ENCODE measurements at places on chromosomes 2 and 18.

DNA sequence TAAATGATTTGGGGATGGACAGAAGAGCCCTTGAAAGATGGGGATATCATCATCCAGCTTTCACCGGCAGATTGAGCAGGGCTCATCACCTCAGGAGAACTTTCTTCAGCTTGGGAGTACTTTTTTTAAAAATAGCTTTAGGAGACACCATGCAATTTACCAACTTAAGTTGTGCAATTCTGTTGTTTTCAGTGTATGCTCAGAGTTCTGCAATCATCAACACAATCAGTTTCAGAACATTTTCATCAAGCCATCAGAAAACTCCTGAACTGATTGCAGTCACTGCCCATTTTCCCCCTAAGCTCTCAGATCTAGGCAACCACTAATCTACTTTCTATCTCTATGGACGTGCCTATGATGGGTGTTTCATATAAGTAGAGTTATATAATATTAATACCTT is 117.7 kb downstream of the CRIM1 start:
- no peak for DNase-seq

DNA sequence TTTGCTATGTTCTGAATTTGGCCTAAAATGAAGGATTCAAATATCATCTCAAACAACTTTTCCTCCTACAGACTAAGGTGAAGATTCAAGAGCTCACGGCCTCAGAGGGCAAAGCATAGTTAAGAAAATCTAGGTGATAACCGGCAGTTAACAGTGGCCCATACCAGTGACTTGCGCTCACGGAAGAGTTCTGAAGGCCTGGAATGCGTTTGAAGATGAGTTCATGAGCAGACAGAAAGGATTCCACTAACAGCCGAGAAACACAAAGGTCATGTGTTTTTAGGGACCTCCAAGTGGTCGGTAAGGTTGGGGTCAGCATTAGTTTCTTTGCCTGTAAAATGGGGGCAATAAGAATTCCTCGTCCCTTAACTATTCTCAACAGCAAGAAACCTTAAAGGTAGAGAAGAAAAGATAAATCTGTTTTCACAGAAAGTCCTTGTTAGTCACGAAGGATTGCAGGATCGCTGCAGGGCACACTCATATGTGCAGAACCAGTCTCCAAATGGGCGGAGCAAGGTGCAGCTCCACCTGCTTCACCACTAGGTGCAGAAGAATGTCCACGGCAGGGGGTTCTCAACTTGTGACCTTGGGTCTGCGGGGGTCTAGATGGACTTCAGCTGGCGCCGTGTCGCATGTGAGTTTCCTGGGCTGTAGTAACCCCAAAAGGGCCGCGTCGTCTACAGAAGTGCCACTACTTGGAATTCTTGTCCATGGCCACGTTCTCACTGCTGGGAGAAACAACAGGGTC is 708 bp upstream of the RPIA start:
- DNase-seq, result peak; percentile 44

GRCh38 chr2:196328088-196328680 is 156.8 kb upstream of the STK17B start:
- no peak for DNase-seq

GRCh38 chr2:163888591-163888990 is 152.8 kb upstream of the FIGN start:
- no peak for DNase-seq

DNA sequence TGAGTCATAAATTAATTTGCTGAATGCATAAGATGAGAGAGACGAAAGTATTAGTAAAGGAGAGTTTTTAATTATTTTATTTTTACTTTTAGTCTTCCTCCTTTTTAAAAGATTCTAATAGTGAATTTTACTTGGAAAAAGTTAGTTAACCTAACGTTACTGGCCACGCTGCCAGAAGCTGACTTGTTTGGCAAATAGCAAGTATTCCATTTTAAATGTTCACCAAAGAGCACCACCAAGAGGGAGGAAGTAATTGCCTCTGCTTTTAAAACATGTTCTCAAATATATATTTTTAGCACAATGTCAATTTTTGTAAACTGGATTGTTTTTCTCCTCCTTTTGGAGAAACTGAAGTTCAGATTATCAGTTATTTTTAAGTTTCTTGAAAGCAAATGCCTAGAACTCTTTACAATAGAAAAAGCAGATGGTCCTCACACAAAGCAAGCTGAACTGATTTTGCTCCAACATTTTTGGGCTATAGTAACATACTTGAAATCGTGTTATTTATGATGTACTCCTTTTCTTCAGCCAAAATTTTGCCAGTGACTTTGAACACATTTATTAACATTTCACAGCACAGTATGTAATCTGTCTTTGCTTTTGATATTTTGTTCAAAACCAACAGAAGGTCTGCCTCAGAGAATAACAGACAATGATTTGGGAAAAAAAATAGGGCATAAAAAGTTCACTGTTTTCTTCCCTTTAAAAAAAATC is 1311.0 kb upstream of the FAM98A start:
- DNase-seq, result no peak

DNA sequence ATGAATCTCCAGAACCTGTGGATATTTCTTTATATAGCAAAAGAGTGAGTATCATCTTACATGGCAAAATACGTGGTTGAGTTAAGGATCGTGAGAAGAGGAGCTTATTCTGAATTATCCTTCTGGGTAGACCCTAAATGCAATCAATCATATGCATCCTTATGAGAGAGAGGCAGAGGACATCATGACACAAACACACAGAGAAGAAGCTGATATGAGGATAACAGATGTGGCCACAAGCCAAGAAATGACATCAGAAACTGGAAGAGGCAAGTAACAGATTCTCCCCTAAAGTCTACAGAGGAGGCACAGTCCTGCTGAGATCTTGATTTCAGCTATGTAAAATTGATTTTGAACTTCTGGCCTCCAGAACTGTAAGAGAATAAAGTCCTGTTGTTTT is 730.2 kb upstream of the ZNF804A start:
- DNase-seq, result no peak

DNA sequence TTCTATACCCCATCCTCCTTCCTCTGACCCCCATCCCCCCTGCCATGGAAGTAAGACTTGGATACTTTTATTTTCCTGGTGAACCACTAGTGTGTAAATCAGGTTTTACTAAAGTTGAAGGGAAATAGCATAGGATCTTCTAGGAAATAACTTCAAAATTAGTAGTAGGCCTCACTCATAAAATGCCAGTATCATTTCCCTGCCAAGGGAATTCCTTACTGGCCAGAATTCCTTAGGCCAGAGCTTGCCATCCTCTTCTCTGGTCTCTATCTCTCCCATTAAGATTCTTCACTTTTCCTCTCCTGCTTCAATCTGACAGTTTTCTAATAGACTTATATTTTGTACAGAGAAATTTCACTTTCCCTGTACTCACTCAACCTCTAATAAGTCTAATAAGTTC is 322.8 kb upstream of the TANK start:
- DNase-seq, result no peak

- no peak for DNase-seq
Measured at GRCh38 chr2:103287746-103288145, 525.9 kb downstream of the TMEM182 start.

- DNase-seq, result no peak
Measured at GRCh38 chr2:217766356-217766755, 236.4 kb downstream of the TNS1 start.

DNA sequence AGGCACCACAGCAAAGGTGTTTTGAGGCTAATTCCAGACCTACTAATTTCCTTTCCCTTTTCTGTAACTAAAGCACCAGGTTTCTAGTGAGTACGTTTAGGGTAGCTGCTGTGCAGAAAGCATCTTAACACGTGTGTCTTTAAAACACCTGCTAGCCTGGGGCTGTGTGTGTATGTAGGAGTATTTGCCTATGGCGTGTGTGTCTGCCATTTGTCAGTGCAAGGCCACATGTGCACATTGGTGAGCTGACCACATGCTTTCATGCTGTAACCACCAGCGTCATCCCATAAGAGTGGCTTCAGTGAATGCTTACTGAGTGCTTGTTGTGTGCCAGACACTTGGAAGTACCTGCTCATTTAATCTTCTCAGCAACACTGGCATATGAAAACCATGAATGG is 241.6 kb downstream of the SEPTIN10 start:
- DNase-seq, result no peak

DNA sequence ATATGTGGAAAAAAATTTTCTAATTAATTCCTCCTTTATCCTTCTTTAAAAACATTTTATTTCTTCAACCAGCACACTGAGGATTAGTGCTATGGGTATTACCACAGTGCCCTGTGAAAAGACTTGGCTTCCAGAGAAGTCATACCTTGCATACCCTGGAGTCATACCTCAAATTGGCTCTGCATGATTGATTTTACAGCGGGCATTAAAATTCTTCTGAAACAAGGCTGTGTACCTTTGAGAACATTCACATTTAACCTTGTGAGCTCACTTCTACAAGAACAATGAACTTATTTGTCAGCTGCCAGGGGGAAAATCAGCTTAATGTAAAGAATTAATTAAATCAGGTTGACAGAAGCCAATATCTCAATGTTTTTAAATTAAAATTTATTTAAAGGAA is 44.6 kb downstream of the SLC35F5 start:
- no peak for DNase-seq

DNA sequence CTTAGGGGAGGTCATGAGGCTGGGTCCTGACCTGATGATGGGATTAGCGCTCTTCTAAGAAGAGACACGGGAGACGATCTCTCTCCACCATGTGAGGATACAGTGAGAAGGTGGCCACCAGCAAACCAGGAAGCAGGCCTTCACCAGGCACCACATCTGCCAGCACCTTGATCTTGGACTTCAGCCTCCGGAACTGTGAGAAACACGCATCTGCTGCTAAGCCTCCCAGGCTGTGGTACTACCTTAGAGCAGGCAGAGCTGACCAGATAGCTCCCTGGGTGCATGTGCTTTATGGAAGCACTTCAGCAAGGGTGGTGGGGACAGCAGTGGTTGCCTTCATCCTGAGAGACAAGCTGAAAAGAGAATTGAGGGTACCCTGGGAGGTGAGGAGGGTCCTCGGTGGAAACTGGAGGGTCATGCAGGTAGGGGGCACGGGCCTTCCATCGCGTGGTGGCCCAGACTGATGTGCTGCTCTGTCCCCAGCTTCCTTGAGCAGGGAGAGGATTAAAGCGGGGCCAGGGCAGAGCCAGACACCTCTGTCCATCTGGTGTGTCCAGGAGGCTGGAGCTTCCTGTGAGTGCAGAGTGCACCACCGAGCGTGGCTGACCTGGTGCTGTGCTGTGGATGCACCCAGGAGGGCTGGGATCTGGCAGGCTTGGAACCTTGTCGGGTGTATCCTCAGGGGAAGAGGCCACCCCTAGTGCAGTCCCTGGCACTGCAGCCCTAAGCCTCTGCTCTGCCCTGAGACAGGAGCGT is 42.9 kb upstream of the HS6ST1 start:
- no peak for DNase-seq

- no peak for DNase-seq
Measured at GRCh38 chr18:72720116-72720515, 147.7 kb downstream of the NETO1 start.

DNA sequence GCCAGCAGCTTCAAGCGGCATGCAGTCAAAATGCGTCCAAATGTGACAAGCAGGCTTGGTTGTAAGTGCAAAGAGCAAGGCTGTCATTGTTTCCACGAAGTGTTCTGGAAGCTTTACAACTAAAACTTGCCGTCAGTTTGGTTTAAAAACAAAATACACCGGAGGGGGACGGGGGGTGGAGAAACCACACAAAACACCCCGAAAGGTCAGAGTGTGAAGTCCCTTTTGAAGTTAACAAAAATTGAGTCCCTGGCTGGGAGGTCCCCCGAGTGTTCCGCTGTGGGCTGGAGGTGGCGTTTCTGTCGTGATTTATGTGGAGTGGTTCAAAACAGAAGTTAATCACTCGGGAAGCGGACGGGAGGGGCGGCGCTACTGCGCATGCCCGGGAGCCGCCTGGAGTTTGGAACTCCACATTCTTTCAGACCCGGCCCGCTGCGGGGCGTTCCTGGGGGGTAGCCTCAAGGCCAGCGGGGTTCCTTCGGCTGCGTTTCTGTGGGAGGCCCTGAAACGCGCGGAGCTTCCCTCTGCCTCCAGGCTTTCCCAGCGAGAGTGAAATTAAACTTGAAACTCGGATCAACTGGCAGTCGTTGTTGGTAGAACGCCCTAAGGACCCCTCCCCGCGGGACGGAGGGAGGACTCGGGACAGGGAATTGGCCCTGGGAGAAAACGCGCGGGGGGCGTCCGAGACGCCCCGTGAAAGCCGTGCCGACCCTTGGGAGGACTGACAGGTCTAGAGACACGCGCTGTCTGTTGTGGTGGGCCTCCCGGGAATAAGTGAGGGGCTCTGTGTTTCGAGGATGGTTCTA is 1.4 kb downstream of the TGIF1 start:
- DNase-seq, result peak; percentile 62

GRCh38 chr2:188244383-188244782 is 47.3 kb upstream of the GULP1 start:
- no peak for DNase-seq

- no peak for DNase-seq
Measured at GRCh38 chr18:11728249-11728648, 39.2 kb downstream of the GNAL start.

- DNase-seq, result no peak
Measured at GRCh38 chr2:144830543-144830942, 310.6 kb upstream of the ZEB2 start.

GRCh38 chr2:46364797-46365457 is 67.7 kb downstream of the EPAS1 start:
- no peak for DNase-seq

DNA sequence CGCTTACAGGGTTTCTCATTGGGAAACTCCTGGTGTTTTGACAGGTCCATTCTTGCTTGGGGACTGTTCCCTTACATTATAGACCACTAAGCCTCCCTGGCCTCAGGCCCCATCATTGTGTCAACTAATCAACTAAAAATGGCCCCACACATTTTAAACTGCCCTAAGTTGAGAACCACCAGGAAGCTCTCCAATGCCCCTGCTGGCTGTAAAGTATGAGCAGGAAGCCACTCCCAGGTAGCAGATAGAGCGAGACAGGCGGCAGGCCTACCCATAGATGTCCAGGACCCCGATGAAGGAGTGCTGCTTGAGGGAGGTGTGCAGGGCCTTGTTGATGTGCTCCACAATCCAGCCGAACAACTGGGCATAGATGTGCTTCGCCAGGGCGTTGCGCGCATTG is 160.7 kb upstream of the ACAA2 start:
- DNase-seq, result no peak

DNA sequence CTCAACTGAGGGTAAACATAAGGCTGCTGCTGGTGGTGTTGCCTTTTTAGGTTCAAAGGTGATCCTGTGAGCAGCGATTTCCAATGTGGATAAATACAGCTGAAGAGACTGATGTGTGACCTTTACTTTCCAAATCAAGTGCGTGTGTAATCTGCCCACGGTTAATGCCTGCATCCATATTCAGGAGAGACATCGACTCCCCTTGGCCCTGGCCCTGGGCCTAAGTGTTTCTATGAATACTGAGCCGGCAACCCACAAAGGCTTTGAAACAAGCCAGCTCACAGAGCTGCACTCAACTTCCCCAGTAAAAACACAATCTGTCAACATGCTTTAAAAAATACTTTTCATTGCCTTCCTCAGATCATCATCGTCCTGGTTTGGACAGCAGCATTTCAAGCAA is 1026.6 kb downstream of the TMEM182 start:
- DNase-seq, result no peak

DNA sequence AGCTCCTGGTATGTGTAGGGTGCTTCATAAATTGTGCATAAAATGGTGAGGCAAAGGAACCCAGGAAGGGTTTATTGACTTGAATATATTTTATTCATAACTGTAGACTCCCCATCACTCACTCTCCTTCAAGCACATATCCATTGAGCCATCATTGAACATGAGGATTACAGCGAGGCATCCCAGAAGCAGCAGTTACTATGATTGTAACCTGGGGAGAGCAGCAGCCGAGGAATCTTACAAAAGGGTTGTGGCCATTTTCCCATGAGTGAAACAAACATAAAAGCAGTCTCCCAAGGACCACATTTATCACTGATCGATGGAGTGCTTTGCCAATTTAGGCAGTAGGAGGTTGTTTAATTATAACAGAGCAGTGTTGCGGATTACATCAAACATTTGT is 183.4 kb downstream of the NCK2 start:
- no peak for DNase-seq

All from activated naive CD4-positive, alpha-beta T cell (primary cell).